ENCODE measurements at places on chromosomes 2 and 18.

GRCh38 chr2:217790195-217790594 lies 212.6 kb downstream of the TNS1 start:
- DNase-seq: no peak

- no peak for DNase-seq
Measured at GRCh38 chr18:6058941-6059340, 163.6 kb upstream of the TMEM200C start.

DNA sequence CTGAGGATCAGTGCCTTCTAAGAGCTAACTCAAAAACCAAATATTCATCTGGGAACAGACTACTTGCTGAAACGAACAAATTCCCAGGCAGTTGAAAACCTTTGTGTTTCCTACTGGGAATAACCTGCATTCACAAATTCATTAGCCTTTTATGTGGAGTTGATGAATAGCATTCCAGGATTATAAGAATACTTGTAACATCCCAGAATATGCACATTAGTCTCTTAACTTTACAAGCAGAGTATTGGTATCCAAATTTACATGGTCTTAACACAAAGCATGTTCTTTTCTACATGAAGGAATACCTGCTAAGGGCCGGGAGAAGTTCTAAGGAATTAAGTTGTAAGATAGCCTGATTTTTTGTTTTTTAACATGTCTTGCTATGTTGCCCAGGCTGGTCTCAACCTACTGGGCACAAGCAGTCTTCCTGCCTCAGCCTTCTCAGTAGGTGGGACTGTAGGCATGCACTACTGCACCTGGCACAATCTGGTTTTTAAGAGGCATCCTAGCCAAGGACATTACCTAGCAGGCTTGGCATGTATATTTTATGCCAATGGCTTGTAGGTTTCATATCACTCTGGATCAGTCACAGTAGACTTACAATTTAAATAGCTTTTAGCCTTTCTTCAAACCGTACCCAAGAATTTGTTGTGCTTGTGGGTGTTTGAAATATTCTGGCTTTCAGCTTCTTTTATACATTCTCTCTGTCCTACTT lies 50.7 kb downstream of the MGAT5 start:
- no peak for DNase-seq

DNA sequence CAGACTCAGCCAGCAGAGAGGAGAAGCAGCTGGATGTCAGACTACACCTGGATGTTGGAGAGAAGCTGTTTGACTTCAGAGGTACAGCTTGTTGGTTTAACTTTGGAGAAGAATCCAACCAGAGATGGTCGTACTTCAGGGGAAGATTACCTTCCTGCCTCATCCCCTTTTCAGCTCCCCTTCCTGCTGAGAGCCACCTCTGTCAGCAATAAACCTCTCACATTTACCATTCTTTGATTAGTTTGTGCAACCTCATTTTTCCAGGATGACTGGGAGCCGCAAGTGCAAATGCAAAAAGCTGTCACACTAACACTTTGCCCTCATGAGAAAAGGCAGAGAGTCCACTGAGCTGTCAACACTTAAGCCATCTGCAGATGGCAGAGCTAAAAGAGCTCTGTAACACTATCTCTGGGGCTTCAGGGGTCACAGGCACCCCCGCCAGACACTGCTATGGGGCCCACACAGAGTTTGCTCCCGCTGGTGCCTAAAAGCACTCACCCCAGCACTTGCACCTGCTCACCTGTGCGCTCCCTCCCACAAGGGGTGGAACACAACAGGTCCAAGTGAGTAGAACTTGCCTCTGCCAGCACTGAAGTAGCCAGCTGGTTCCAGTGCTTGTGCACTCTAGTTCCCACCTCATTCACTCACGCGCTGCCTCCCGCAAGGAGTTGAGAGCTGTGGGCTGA lies 391.7 kb downstream of the METTL4 start:
- no peak for DNase-seq

DNA sequence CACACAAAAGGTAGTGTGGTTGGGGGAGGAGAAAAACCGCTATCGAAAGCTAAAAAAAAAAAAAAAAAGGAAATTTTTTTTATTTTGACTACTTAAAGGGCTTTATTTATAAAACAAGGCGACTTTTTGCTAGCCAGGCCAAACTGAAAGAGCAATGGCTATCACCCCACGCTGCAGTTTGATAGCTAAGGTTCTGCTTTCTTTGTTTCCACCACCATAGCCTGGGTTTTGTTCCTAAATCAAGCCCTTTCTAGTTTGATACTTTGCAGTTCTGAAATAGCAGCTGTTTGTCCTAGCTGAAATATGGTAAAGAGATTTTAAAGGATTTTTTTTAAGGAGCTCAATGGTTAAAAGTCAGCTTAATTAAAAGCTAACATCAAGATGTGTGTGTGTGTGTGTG lies 67.4 kb upstream of the ABCA12 start:
- DNase-seq: no peak

DNA sequence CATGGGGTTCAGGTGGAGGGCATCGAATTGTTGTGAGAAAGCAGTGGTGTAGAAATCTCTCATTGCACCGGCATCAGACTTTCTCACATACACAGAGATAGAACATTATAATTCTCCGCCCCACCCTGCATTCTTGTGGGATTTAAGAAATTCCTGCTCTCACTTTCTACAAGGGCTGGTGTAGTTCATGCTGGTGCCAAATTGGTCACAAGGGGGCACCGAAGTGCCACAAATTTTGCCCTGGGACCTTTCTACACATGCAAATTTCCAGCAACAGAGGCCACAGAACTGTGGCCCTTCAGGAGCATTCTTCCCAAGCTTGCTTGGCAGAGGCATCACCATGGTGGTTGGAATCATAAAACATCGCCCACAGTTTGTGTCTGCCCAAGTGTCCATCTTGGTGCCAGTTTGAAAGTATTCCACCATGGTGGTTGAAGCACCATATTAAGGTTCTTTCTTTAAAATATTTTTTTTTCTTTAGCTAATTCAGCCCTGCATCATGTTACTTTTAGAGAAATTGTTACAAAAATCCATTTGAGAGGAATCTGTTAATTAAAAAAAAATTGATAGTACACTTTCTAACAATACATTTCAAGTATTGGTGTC lies 521.2 kb upstream of the FANCL start:
- DNase-seq: peak; percentile 49

DNA sequence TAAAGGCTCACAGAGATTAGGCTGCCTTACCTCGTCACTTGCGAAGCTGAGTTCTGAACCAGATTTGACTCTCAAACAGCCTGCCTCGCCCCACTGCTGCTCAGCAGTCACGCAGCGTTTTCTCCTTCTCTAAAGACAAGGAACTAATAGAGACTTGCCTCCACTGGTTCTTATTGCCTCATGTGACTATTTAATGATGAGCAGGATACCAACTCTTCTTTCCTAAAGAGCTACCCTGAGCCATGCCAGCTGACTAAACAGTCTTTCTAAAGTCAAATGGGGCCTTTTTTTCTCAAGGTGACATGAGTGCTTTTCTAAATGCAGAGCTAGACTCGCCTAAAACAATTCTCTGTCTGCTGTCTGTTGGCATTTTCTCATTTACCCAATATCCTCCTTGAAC lies 147.5 kb downstream of the NCKAP5 start:
- no peak for DNase-seq

DNA sequence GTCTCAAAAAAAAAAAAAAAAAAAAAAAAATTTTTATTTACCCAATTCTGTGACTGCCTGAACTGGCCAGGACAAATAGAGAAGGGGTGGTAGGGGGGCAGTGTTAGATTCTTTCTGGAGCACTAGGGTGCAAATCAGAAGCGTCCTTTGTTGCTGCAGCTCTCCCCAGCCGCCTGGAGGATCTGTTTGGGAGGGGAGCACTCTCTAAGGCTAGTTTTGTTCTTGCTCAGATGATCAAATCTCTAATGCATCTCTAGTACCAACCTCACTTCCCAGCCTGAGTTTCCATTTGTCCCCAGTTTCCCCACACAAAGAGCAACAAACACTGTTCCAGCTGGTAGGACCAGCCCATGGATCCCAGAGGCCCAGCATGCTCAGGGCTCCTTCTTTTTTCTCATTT lies 83.0 kb downstream of the GBX2 start:
- DNase-seq: no peak

DNA sequence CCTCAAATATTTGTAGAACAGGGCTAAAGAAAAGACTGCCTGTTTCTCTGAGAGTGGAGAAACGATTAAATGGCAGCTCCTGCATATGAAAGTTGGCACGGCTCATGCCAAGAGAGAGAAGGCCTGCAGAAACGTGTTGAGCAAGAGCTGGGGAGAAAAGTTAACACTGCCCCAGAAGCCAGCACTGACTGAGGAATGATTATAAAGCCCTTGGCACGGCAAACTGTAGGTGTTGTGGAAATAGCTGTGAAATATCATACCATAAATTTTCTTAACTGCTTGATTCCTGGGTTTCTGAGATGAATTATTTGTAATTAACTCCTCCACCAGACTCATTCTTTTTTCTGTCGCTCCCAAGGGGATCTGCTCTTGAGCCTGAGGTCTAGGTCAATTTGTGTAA lies 4.3 kb downstream of the FRZB start:
- DNase-seq: no peak

GRCh38 chr2:64516651-64517510 lies 7.2 kb upstream of the AFTPH start:
- DNase-seq: no peak

Measured in head of caudate nucleus (tissue), 42 donors.